ENCODE measurements at places on chromosomes 16 and 17. TPM values are rescaled to one million over a fixed set of nuclear protein-coding genes. Genes with fewer than 3 reads are reported as not detected.

KRT20 gene
- not detected for total RNA-seq

STH gene
- not detected for total RNA-seq

PNMT gene
- total RNA-seq, result not detected

GLTPD2 gene
- not detected for total RNA-seq

RRAD gene
- total RNA-seq, result not detected
